ENCODE measurements at places on chromosomes 1 and 21.

DNA sequence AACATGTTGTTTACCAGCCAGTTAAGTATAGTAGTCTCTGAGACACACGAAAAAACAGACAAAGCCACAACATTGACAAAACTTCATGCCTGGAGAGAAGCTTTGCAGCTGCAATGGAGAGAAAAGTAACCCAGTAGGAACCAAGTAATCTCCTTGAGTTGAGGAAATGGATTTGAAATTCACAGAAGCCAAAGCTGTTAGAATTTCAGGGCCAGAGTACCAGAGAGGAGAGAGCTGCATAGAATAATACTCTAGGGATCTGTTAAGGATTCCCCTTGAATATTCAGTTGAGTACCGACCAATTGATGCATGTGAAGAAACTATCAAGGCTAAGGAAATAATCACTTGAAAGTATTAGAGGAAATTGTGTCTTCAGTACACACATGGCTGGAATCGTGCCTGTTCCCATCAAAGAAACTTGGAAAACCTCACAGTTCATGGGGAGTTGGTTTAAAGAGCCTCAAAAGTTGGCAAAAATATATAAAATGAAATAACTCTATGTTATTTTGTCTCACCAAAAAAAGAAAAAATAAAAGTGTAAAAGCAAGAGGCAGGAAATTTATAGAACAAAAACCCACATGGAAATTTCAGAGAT is 324.0 kb upstream of the NEGR1 start:
- DNase-seq, result no peak

DNA sequence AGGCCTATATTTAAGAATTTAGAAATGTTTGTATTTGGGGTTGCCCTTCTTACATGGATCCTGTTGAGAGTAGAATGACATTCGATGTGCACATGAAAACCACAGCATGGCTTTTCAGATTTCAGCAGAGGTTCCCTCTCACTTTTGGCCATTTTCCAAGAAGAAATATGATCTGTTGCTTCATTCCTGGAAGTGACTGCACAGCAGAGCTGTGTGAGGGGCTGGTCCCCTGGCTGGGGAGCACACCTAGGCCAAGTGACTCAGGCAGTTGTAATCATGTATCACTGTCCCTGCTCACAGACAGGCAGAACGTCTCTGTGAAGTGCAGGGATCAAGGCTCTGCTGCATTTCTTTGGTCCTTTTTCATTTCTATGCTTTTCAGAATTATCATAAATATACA is 32.3 kb downstream of the AGT start:
- DNase-seq, result no peak

DNA sequence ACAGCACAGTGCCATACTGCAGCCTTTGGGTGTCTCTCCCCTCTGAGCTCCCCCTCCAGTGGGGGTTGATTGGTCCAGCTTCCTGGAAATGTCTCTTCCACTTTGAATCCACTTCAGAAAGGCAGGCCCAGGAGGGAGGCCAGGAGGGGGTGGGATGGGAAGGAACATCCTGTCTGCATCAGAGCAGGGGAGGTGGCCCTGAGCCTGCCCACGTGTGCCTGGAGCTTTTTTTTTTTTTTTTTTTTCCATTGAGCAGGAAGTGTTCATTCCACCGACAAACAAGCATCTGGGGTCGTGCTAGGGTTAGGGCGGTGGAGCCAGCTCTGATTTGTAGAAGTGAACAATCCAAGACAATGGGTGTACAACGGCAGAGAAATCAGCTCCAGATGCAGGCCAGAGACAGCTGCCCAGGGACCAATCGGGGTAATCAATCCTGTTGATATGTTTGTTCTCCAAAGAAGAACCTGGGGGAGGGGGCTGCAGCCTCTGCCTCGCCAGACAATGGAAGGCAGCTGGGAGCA is 93.3 kb downstream of the SSBP3 start:
- no peak for DNase-seq

DNA sequence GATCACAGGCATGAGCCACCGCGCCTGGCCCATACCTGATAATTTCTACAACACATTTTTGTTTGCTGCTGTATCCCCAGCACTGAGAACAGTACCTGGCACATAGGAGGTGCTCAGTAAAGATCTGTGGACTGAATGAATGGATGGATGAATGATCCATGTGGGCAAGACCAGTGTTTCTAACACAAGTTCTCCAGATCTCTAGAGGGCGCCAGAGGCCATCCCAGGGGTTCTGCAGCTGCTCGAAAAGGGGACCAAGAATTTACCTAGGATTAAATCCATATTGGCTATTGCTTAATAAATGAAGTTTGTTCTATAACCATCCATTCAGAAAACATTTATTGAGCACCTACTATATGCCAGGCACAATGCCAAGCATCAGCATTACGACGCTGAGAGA is 167.7 kb downstream of the ACTL8 start:
- peak; percentile 27 for DNase-seq

- DNase-seq, result no peak
Measured at GRCh38 chr1:39165049-39165448, 39.4 kb upstream of the MACF1 start.

DNA sequence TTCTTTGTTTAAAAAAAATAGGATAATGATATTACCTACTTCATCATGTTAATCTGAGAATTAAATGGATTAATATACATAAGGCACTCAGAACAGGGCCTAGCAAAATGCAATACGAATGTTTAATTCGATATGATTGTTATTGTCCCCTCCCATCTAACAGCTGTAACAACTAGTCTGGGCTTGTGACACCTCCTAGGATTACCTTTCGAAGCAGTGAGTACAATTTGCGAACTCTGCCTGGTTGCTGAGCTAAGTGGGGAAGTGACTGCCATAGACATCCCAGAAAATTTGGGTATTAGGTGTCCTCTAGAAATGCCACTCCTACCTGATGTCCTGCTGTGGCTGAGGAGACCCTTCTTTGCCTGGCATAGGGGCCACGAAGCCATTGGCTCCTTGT is 3.0 kb downstream of the RASSF5 start:
- no peak for DNase-seq

DNA sequence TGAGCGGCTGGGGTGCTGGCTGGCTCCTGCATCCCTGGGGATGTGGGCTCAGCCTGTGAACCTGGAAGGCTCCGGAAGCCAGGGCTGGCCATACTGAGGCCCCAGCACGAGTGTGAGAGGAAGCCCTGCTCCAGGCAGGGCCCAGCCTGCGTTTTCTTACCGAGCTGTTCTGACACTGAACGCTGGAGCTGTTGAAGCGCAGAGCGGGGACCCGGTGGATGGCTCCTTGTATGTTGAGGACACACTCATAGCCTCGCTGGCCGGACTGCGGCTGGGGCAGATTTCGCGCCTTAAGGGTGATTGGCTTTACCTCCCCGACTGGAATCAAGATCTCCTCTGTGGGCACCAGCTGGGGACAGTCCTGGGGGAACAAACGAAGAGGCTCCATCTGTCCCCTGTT is 160.0 kb downstream of the PLXNA2 start:
- DNase-seq, result no peak

- DNase-seq, result no peak
Measured at GRCh38 chr1:201011616-201012015, 11.9 kb downstream of the KIF21B start.

DNA sequence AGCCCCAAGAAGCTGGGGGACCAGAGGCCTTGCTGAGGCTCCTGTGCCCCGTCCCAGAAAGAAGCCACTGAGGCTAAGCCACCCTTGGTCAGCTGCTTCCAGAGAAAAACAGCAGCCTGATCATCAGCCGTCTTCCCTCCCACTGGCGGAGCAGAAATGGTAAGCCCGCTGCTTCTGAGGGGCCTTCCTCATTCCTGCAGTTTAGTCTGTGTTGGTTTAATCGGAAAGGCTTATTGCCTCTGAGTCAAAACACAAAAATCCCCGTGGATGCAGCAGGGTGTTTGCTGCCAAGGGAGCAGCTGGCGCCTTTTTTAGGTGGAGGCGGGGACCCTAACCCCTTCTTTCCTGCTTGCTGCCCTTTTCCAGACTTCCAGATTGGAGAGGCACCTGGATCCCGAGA is 33.9 kb downstream of the SPSB1 start:
- DNase-seq, result no peak

DNA sequence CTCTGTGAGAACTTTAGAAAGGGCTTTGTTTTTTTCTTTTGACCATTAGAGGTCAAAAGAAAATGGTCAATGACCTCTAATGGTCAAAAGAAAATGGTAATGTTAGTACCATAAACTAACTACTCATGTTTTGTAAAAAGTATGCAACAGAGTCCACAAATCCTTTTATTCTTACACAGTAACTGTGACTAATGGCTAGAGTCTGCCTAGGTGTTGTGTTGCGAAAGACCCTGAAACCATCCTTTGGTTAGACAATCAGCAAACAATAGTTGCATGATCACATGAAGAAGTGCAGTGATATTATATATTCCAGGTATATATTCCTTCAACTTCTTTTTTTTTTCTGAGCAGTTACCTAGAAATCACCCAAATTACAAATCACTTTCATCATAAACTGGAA is 40.9 kb downstream of the NEGR1 start:
- DNase-seq, result no peak

GRCh38 chr1:1284221-1285101 is 4.2 kb downstream of the SCNN1D start:
- no peak for DNase-seq

DNA sequence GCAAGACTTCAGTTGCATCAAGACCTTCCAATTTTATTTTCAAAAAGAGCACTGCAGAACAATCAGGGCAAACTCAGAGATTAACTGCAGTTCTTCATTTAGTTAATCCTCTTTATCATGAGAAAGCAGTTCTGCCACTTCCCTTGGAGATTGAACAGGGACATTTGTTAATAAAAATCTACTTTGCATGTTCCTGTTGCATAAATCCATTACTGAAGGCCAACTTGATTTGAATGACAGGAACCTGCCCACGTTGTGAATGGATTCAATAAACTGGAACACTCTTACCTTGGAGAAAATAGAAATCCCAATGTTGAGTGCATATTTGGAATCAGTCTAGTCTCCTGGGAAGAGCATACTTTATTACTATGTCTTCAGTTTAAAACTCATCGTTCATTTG is 19.6 kb upstream of the PLD5 start:
- DNase-seq, result no peak
